ENCODE measurements at places on chromosomes 4 and X. TPM values are rescaled to one million over a fixed set of nuclear protein-coding genes. Genes with fewer than 3 reads are reported as not detected.

IL1RAPL2 gene
- not detected for total RNA-seq

PAGE4 gene
- total RNA-seq = not detected

FAT1 gene
- total RNA-seq = 69.5 TPM

ASMT gene
- not detected for total RNA-seq

GRCh38 chr4:2932321-2932950, 30.8 kb downstream of the NOP14 start:
- H3K27ac ChIP-seq = peak overlapping the region; percentile 77
- peak; percentile 18 for DNase-seq
- no peaks in the 10 kb centered on the region for H3K36me3 ChIP-seq
- no peak overlapping the region for H3K4me3 ChIP-seq

GRCh38 chr4:4740071-4740470, 119.4 kb upstream of the MSX1 start:
- no peaks in the 10 kb centered on the region for H3K27me3 ChIP-seq
- no peaks in the 10 kb centered on the region for H3K36me3 ChIP-seq
- H3K4me1 ChIP-seq = no peaks in the 10 kb centered on the region
- no peak overlapping the region for H3K27ac ChIP-seq
- no peak for DNase-seq

- H3K27ac ChIP-seq = no peak overlapping the region
- no peak for DNase-seq
- H3K4me3 ChIP-seq = no peak overlapping the region
- H3K36me3 ChIP-seq = no peaks in the 10 kb centered on the region
Measured at GRCh38 chrX:136307471-136307870, 6.7 kb downstream of the ADGRG4 start.

GRCh38 chr4:105196523-105197145, 50.0 kb downstream of the TET2 start:
- H3K27me3 ChIP-seq = no peaks in the 10 kb centered on the region
- H3K4me3 ChIP-seq = no peak overlapping the region
- H3K36me3 ChIP-seq = no peaks in the 10 kb centered on the region
- no peak for DNase-seq
- H3K27ac ChIP-seq = no peak overlapping the region
- H3K4me1 ChIP-seq = peaks cover 16% of the 10 kb centered on the region

DNA sequence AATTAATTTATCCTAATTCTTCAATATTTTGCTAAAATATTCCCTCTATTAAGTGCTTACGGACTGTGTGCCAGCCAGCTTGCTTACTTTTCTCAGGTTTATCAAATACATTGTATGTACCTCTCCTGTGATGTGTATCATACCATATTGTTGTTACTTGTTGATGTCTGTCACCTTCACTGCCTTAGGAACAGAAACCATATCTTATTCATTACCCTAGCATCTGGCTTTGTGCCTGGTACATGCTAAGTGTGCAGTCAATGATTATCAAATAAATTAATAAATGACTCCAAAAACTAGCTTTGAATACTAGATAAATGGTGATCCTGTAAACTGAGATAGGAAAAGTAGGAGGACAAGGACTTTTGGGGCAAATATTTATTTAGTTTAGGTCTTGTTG, 6.9 kb downstream of the CLCN3 start:
- peaks cover 42% of the 10 kb centered on the region for H3K4me1 ChIP-seq
- peak overlapping the region; percentile 76 for H3K27ac ChIP-seq
- peak; percentile 34 for DNase-seq
- no peaks in the 10 kb centered on the region for H3K36me3 ChIP-seq

Data from body of pancreas (tissue), 4 donors.